NCI-H2227 treated with DMSO at 0.1 percent for 48 hours (cell line): ENCODE measurements at places on chromosomes 16 and 17.
A peak's percentile ranks its signal among the peaks of the same experiment; 100 is the strongest.

DNA sequence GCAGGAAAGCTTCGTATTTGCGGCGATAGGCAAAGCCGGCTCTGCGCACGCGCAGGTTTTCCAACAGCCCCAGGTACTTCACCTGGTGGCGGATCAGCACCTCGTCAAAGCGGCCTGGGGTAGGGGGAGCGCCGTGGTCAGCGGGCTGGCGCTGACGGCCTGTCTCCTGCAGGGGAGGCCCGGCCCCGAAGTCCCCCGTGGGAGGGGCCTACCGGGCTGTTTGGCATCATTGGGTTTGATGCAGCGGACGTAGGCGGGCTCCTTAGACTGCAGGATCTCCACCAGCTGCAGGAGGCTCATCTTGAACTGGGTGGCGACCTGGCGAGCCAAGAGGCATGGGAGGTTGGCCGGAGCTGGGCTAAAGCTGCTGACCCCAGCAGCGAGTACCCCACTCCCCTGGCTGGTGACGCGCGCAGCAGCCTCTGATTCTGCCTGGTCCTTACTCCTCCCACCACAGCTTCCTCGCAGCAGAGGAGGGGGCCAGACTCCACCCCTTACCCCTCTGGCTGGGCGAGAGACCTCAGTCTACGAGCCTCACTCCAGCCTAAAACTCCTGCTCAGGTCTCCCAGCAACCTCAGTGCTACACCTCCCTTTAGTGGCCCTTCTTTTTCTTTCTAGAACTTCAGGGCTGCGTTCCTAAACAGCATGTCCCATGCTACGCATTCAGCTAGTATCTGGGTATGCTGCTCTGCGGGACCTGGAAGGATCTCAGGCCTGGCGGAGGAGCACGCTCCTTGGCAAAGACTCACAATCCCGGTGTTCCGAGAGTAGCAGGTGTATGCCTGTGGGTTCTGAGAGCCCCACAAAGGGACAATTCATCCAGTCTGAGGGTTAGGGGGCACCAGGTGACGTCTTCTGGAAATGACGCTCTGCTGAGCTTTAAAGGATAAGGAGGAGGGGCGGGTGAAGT lies 16.1 kb upstream of the CRK start:
- no peak for DNase-seq

- no peak for DNase-seq
Measured at GRCh38 chr17:11564589-11565380, 33.5 kb upstream of the DNAH9 start.

DNA sequence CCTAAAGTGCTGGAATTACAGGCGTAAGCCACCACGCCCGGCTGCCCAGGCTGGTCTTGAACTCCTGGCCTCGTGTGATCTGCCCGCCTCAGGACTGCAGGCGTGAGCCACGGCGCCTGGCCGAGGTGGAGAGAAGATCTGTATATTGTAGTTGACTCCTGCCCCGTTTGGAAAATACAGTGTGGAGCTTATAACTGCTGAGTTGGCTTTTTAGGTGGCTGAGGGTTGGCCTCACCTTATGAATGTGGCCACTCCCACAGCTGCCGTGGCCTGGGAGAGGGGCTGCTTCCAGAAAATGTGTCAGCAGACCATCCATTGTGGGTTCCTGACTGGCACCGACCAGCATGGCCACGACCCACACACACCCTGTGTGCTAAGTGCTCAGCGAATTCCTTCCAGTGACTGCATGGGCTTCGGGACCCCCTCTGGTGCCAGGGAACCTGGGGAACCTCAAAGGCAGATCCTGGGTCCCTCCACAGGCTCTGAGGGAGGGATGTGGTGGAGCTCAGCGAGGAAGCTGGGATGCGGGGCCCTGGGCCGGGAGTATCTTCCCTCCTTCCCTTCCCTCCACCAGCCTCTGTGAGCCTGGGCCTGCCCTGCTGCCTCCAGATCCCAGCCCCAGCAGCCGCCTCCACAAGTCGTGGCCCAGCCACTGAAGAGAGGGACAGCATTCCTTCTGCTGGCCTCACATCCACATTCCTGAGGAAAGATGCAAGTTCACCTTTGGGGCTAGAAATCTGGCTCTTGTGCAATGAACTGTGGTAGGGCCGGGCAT lies 10.9 kb upstream of the RAB11FIP3 start:
- no peak for DNase-seq

DNA sequence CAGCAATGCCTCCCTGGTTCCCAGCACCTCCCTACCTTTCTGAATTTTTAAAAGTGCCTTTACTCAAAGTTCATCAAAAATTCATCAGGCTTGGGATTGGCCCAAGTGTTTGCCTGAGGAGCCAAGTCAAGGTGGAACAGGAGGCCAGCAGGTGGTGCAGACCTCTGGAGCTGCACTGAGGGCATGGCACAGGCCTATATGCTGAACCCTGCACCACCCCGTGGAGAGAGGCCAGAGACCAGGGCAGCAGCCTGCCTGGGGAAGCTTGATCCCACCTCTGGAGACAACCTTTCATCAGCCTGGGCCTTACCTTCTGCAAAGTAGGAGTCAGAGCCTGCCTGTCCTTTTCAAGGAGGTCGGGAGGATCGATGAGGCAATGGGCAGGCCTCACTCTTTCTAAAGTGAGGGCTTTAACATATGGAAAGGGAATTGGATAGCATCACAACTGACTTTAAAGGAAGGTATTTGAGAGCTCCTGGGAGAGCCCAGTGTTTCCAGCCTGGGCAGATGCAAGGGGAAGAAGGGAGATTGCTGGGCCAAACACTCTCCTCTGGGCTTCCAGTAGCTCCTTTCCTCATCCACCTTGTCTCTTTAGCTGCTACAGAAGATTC lies 31.8 kb upstream of the TMEM132E start:
- DNase-seq, result no peak

GRCh38 chr17:31134576-31134975 lies 39.8 kb downstream of the NF1 start:
- no peak for DNase-seq

GRCh38 chr16:90019543-90020259 lies 445 bp upstream of the DBNDD1 start:
- peak; percentile 57 for DNase-seq

DNA sequence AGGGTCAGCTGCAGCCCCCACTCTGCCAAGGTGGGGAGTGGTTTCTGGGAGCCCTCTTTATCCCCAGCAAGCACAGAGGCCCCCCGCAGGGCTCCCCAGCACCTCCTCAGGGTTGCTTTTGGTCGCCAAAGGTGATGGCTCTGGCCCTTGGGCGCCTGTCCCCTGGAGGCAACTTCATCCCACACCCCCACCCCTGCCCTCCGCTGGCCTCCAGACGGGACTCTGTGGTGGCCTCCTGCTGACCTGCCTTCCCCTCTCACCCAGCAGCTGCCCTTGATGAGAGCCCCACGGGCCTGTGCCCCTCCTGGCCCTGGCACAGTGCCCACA lies 7.8 kb upstream of the RHOT2 start:
- no peak for DNase-seq

GRCh38 chr17:39979016-39979670 lies 1.5 kb upstream of the PSMD3 start:
- no peak for DNase-seq

DNA sequence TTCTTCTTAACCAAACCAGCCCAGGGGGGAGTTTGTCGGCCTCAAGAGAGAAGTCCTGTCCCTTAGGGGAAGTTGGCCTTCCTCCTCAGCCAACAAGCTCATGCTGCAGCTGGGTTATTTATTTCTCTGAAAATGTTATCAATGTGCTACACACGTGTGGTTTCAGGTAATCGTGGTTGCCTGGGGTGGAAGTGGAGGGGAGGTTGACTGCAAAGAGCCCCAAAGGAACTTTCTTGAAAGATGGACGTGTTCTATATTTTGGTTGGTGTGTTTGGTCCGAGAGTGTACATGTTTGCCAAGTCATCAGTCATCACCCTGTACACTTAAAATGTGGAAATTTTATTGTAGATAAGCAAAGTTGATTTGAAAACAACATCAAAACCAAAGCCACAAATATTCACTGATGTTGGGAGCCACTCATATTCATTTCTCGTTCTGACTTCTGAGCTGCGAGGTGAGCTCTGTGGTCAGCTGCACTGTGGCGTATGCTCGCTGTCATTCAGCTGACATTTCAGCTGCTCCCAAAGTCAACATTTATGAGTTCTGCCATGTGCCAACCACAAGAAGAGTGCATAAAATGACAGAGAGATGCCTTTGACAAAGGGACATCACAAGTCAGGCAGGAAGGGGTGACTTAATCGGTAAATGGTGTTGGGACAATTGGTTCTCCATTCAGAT lies 26.5 kb upstream of the ADGRG1 start:
- no peak for DNase-seq

DNA sequence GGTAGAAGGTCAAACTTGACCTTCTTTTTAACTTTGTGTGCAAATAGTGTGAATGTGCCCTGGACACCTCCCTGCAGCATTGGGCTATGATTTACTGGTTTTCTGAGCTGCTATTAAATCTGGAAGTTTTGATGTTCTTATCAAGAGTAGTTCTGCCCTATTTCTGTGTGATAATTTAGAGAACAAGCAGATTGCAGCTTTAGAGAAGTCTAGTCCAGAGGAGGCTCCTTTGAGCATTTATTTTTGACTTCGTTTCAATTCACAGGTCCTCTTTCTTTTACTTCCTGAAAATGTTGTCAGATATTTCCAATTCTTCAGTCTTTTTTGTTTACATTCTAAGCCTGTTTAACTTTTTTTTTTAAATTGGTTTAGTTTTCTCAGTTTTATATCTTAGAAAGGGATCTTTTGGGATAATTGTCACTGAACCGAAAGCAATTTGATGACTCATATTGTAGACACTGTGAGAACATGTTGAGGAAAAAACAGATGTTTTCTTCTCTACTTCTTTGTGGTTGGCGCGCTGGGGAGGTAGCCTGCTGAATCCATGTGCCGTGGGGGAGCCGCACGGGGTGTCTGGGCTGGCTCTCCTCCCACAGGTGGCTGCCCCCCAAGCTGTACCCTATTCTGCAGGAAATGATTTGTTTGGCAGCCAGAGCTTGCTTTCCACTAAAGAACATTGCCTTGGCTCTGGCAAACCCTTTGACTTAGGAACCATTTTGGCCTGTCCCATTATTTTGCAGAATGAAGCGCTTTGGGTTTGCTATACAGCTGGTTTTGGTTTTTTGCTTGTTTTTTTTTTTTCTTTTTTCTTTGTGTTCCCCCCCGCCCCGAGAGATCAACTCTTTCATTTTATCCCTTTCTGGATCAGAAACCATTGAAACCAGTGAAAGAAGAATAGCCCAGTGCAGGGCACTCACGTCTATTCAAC lies 53.4 kb downstream of the MFSD11 start:
- DNase-seq, result peak; percentile 67

GRCh38 chr16:60310846-60311445 lies 1576.8 kb upstream of the GOT2 start:
- no peak for DNase-seq

DNA sequence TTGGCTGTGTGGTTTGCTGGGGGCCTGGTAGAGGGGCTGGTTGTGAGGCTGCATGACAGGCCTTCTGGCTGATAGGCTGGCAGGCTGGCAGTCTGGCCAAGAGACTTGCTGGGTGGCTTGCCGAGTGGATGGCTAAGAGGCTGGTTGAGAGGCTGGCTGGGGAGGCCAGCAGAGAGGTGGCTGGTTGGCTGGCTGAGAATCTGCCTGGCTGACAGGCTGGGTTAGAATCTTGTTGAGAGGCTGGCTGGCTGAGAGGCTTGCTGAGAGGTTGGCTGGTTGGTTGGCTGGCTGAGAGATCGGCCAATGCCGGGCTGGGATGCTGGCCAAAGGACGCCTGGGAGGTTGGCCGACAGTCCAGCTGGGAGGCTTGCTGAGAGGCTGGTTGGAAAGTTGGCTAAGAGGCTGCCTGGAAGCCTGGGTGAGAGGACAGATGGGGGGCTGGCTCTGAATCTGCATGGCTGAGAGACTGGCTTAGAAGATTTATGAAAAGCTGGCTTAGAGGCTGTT lies 35.9 kb upstream of the ACSM2B start:
- DNase-seq, result no peak

DNA sequence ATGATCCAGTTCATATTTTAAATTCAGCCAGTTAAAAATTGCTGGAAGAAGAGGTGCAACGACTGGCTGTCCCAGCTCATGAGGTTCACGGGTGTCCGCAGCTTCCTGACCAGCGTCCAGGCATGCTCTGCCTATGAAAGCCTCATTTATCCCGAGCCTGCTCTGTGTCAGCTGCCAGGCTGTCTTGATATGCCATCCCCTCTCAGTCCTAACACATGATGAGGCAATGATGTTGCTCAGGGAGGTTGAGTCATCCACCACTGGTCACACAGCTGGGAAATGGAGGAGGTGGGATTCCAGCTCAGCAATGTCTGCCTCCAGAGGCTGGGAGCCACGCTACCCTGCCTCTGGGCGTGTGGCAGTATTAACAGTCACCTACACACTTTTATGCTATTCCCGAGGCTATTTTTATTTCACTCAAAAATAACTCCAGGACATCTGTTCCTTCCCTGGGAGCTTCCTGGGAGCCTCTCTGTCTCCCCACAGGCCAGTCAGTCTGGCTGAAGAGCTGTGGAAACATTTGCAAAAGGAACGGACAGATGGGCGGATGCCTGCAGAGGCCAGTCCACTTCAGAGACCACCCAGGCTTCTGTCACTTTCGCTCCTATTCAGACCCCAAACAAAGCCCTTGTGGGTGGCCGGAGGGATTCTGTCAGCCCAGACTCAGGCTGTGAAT lies 22.5 kb downstream of the RAB11FIP4 start:
- DNase-seq, result no peak
